T-helper 9 cell (primary cell): ENCODE measurements at places on chromosomes 16 and 17.

GRCh38 chr16:1989209-1990100, at the start of gene SYNGR3:
SYNGR3 (plus strand) TSS chr16:1989970; CDS start chr16:1990103, 133 bp downstream.
- DNase-seq = no peak

- no peak for DNase-seq
These were observed 193.4 kb upstream of the CPHXL start for GRCh38 chr16:75919664-75920063.

- no peak for DNase-seq
These were observed 11.0 kb downstream of the MPO start for GRCh38 chr17:58269557-58270291.

GRCh38 chr17:20228860-20229259, 219.7 kb downstream of the SPECC1 start:
- no peak for DNase-seq

GRCh38 chr17:67111327-67111726, 67.0 kb downstream of the CACNG1 start:
- no peak for DNase-seq

DNA sequence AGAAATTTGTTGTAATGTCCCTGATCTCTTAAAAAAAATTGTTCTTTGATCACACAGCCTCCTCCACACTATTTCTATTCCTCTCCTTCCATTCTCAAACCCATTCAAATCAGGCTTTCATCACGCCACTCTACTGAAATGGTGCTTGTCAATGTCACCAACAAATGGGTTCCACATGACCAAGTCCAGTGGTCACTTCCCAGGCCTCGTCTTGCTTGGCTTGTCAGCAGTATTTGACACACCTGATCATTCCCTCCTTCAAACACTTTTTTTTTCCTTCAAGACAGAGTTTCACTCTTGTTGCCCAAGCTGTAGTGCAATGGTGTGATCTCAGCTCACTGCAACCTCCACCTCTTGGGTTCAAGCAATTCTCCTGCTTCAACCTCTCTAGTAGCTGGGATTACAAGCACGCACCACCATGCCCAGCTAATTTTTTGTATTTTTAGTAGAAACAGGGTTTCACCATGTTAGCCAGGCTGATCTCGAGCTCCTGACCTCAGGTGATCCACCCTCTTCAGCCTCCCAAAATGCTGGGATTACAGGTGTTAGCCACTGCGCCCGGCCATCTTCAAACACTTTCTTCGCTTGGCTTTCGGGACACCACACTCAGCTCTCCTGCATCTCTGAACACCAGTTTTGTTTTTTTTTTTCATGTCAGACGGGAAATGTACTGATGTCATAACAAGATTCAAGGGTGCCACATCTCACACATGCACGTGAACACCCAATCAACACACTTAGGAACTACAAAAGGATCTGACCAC, 18.3 kb downstream of the NQO1 start:
- DNase-seq = no peak

DNA sequence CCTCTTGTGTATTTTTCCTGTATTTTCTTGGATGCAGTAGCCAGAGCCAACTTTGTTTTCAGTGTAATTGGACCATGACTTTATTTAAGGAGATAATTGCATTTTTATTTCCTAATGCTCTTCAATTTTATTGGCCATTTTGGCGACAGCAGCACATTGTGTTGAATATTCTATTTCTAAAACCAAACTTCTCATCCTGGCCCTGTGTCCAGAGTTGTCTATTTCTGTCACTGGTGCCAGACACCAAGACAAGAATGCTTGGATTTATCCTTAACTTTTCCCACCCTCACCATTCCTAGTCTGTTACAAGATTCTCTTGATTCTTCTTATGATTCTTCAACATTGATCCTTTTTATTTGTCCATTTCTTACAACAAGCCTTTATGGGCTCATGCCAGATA, 37.1 kb downstream of the ARHGAP44 start:
- no peak for DNase-seq

DNA sequence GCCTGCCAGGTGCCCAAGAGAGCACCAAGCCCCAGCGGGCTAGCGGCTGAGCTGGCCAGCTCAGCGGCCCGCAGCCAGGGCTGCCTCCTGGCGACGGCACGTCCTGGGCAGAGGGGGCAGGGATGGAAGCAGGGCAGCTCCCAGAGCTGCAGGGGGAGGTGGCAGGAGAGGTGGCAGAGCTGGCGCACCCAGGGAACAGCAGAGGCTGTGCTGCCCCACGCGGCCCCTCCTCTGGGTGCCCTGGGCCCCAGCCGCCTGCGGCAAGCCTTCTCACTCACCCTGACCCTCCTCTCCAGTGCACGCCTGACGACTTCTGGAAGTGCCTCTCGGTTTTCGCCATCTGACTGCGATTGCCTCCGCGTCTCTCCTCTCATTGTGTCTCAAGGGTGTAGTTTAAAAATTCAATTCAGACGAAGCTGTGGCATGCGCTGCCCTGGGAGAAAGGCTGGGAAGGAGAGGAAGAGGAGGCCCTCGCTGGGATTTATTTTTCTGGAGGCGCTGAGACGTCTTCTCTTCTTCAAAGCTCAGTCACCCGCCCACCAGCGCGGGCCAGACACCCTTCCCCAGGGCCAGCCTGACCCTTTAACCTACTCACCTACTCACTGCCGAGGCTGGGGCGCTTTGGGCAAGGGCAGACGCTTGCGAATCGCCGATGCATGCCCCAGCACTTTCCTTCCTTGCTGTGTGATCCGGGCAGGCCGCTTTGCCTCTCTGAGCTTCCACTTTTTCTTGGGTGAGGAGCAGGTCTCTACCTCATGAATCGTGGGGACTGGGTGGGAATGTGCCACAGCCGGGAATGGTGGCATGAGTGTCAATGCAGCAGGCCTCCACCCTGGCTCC, 24.9 kb downstream of the GSE1 start:
- no peak for DNase-seq

GRCh38 chr16:89115216-89115861, 21.7 kb downstream of the ACSF3 start:
- peak; percentile 85 for DNase-seq

DNA sequence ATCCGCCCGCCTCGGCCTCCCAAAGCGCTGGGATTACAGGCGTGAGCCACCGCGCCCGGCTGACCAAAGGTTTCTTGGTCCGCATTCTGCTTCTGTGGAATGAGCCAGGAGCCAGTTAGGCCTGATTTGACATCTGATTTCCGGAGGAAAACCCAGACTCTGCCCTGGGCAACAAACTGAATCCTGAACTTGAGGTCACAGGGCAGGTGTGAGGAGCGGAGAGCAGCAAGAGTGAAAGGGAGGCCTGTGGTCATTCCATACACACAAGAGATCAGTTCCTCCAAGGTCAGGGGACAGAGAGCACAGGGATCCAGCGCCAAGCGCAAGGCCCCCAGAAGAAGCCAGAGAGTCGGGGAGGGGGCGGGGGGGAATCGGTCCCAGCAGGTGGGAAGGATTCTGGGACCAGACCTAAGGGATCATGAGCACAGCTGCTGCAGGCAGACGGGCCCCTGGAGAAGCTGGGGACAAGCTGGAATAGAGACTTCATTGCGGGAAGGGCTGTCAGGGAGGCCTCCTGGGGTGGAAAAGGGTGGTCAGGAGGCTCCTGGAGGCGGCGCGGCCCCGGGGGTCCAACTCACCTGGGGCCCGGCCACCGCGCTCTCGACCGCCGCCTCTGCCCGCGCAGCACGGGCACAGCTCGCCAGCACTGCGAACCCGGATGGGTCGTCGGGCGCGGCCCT, 436 bp downstream of the SHPK start:
- no peak for DNase-seq

DNA sequence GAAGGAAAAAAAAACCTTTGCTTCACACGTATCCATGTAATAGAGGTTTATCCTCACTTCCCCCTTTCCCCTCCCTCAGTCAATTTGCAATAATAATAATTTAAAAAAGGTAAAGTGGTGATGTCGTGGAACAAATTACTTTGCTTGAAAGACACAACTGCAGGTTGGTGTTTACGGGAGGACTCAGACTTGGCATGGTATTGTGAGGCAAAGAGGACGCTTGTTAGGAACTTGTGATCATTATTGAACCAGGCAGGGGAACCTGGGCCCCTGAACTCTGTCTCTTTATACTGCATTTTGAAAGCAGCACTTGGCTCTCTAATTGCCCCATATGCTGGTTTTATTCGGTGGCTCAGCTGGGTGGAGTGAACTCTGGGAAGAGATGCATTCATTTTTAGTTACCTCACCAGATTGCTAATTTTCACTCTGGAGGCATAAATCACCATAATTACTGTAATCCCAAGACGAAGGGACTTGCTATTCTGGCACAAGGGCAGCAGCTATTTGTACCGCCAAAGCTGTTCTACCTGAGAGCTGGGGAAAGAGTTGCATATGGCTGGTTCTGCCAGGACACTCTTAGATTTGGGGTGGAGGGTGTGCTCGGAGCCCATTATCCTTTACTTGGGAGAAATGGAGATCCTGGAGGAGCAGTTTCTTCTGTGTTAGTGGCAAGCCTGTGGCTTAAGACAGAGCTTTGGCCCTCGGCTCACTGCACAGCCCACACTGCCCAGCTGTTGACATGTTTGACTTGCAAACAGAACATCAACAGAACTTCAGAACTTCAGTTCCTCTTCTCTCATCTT, 5.7 kb upstream of the DHX8 start:
- DNase-seq = no peak

- no peak for DNase-seq
These were observed 23.5 kb downstream of the COX10 start for GRCh38 chr17:14092808-14093207.

DNA sequence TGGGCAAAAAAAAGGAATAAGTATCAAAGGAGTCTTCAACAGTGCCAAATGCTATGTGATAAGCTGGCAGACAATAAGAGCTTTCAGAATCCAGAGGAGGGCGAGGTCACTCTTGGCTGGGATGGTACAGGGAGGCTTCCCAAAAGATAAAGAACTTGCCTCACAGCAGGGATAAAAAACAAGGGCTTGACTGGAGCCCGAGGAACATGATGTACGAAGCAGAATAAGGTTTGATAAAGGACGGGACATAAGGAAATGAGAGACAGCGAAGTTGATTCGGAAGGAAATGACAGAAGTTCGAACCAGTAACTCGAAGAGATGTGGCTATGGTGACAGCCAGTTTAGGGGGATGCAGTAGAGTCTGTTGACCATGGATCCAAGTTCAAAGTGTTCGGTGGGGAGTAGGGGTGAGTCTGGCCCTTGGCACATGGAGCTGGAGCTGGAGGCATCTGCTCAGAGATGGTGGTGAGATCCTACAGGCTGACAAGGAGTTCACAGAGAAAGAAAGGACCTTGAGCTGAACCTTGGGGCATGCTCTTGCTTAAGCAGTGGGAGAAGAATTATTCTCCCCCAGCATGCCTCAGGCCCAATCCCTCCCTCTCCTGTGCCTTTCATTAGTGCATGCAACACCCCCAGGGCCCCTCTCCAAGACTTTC, 137.6 kb upstream of the RCVRN start:
- no peak for DNase-seq

DNA sequence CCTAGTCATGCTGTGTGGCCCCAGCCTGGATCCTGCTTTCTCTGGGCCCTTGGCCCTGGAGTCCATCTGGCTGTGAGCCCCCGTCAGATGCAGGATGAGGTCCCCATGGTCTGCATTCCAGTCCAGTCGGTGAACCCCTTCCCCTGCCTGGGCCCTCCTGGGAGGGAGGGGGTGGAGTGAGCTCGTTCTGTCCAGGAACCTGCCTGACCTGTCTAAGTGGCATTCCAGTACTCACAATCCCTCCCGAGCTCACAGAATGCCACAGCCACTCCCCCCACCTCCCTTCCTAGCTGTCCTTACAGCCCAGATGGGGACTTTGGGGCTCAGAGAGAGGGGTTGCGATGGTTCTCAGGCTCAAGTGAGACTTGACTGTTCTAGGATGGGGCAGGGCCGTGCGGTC, 15.5 kb downstream of the SPNS2 start:
- no peak for DNase-seq

DNA sequence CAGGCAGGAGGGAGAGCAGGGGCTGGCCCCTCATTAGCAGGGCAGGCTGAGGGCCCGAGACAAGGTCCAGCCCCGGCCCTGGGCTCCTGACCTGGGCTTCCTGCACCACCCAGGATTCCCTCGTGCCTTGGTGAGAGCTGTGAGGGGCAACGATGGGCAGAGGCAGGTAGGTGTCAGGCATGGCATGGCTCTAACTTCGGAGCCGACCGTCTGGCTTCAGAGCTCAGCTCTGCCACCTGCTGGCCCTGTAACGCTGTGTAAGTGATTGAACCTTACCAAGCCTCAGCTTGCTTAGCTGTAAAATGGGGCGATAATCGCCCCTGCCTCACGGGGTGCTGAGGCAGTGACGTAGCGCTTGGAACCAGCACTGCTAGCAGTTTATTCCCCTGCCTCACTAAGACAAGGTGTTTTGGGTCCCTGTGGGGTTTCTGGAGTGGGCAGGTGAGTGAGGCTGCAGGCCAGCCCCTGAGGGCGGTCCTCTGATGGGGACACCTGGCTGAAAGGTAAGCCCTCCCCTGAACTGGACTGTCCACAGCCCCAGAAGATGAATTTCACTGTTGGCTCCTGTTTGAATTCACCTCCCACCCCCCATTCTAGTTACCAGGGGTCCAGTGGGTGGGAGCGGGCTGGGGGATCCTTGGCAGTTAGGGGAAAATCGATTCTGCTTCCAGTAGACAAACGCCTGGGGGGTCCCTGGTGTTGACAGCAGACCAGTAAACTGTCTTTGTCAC, 184.8 kb upstream of the GSE1 start:
- DNase-seq = peak; percentile 32

GRCh38 chr16:15644267-15644961, 1.5 kb upstream of the MARF1 start:
- no peak for DNase-seq

- no peak for DNase-seq
These were observed 312.7 kb upstream of the KCNJ16 start for GRCh38 chr17:69762359-69762758.

GRCh38 chr17:65055280-65055707, 1.2 kb downstream of the GNA13 start:
- DNase-seq = no peak

DNA sequence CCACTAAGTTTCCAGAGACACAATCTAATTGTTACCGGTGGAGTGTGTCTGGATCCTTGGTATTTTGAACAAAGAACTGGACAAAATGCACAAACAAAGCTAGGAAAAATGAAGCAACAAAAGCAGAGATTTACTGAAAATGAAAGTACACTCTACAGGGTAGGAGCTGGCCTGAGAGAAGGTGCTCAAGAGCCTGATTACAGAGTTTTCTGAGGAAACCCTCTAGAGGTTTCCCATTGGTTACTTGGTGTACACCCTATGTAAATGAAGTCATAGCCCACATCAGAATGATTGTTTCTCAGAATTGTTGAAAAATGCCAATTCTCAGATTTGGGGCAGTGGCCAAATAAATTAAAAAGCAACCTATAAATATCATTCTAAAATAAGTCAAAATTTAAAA, 436.4 kb downstream of the KCNJ18 start:
- DNase-seq = no peak

GRCh38 chr16:9091867-9092281, 430 bp downstream of the HAPSTR1 start:
- peak; percentile 25 for DNase-seq
